ENCODE measurements at places on chromosomes 7 and 10.

- no peak for DNase-seq
These were observed 20.8 kb upstream of the DDIT4 start for GRCh38 chr10:72252972-72253371.

- no peak for DNase-seq
These were observed 172.1 kb downstream of the ACTR3B start for GRCh38 chr7:152931633-152932032.

- DNase-seq, result no peak
These were observed 98.9 kb downstream of the LRMDA start for GRCh38 chr10:75530299-75530698.

GRCh38 chr7:82032901-82033300, 263.1 kb upstream of the HGF start:
- no peak for DNase-seq

DNA sequence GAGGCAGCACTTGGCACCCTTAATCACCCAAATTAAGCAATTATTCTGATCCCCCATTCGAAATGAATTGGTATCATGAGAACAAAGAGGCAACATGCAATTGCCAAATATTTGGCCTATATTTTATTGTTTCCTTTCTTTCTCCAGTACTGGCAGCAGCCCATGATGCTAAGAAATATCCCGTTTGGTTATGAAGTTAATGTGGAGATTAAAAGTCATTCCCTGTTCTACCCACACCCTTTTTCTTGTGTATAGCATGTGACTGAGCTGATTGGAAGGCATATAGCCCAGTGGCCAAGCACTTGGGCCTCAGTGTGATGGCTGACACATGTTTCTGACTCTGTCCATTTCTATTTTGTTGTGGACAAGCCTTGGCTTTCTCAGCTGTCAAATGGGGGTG, 692.3 kb upstream of the GALNT17 start:
- no peak for DNase-seq

DNA sequence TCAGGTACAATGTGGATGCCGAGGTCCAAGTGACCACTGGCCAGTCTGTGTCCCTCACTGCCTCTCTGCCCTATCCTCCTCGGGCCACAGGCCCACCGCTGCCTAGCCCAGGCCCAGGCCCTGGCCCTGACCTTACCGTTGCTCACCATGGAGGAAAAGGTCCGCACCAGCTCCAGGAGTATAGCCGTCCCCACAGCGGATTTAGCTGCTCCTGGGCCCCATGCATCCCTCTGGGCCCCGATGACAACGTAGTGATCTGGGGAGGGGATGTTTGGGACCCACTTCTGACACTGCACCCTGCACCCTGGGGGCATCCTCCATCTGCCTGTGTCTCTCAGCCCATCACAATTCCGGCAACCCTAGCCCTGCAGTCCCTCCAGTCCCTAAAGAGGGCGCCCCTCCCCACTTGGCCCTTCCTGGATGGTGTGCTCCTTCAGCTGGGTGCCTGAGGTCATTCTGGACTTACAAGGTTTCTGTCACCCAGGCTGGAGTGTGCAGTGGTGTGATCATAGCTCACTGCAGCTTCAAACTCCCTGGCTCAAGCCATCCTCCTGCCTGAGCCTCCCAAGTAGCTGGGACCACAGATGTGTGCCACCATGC, 12.1 kb downstream of the TFR2 start:
- DNase-seq, result no peak

DNA sequence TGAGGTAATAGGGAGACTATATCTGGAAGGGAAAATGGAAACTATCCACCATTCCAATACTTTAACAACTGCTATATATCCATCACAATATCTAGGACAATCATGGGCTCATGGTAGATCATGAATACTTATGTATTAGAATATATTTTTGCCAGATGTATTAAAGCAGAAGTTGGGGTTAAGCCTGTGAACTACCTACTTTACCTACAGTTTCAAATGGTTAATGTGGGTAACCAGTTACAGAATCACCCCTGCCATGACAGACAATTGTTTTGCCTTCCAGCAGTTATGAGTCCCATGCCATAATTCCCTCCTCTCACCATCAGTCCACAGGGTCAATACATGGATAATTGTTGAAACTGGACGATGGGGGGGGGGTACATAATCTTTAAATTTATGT, 29.9 kb upstream of the RAPGEF5 start:
- DNase-seq, result no peak

DNA sequence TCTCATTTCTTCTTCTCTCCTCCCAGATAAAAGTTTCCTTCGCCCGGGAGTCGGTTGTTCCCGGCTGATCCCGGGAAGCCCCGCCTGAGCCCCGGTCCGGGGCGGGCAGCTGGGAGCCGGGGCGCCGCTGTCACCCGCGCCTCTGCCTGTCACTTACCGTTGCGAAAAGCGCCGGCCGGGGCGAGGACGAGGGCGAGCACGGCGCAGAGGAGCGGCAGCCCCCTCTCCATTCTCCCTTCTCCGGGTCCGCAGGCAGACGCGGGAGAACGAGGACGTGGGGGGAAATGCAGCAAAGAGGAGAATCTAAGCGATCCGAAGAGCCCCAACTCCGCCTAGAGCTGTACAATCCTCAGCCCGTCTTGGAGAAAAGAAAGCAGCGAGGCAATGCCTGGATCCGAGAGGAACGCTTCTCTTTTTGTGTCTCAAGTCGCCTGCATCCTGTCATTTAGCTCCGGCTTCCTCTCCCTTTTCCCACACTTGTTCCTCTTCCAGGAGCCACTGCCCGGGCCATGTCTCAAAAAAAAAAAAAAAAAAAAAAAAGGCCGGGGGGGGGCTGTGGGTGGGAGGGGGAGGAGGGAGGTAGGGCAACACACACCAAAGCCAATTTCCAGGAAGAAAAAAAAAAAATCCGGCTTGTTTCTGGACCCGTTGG, at the start of gene NRP1:
NRP1 (minus strand) TSS at position 515 of the 652 bp plus-strand sequence; CDS start at position 230, 285 bp downstream.
- DNase-seq, result no peak

- no peak for DNase-seq
These were observed 44.4 kb downstream of the MRPS24 start for GRCh38 chr7:43824963-43825362.

- no peak for DNase-seq
These were observed 193.8 kb upstream of the WDR11 start for GRCh38 chr10:120657371-120657770.

GRCh38 chr10:131323025-131323424, 11.5 kb upstream of the TCERG1L start:
- no peak for DNase-seq

- no peak for DNase-seq
These were observed 1236.9 kb downstream of the DNAJB9 start for GRCh38 chr7:109806548-109806947.

DNA sequence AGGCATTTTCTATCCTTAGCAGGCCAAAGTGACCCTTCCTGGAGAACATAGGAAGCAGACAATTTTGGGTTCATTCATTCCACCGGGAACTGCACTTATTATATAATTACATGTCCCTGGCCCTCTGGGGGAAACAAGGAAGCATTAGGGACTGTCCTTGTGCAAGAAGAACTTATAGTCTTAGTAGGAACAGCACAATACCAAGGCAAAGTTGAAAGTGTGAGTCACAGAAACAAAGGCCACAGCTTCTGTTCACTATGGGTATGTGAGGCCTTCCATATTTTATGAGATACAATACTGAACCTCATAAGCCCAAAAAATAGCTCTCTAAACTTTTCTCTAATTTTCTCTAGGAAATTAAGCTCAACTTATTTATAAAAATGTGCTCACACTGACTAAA, 18.4 kb upstream of the AKR1B10 start:
- no peak for DNase-seq

DNA sequence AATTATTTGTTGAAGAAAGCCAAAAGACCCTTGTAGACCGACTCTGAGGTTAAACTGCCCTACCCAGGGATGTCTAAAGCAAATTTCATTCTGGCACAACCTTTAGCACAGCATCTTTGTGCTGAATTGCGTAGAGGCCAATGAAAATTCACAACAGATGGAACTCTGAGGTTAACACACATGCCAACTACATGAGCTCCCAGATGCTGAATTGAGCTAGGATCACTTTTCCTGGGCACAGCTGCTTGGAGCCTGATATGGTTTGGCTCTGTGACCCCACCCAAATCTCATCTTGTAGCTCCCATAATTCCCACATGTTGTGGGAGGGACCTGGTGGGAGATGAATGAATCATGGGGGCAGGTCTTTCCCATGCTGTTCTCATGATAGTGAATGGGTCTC, 158.0 kb upstream of the PTN start:
- DNase-seq, result no peak

- DNase-seq, result no peak
These were observed 87.0 kb downstream of the LARP4B start for GRCh38 chr10:844552-844951.

GRCh38 chr10:116676633-116677032, 55.9 kb downstream of the PNLIPRP2 start:
- no peak for DNase-seq

DNA sequence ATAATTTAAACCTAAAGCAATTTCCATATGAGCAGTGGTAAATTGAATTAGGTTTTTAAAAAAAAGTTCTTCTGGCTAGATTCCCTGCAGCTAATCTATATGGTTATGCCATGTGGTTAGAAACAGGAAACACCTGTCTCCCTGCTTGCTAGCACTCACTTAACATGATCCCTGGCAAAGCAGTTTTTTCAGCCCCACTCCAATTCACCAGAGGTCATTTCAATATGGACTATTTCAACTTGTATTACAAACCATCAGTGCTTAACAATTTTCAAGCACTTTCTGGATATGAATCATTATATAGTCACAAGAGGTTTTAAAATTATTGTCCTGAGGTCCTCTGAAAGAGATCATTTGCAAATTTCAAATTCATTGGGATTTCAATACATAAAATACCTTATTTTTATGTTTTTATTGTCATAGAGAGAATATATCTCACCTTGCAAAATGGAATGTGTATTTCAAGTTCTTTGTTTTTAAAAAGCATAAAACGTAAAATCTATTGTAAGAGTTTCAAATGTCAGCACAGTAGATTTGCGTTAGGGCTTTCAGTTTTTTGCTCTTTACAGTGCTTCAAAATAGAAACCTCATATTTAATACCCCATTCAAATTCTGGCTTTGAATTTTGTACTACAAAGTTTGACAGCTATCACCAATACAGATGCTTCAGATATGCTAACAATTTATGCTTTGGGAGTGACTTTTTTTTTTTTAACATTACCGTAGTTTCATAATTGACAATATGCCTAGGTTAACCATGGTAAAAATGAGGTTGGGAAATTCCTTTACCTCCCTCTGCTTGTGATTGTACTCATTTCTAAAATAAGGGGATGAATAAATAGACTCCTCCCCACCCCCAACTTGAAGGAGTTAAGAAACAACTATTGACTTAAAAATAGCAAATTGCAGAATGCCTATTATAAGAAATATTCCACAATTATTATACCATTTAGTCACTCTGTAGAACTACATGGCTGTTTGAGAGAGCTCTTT, 117.5 kb upstream of the HGF start:
- no peak for DNase-seq

DNA sequence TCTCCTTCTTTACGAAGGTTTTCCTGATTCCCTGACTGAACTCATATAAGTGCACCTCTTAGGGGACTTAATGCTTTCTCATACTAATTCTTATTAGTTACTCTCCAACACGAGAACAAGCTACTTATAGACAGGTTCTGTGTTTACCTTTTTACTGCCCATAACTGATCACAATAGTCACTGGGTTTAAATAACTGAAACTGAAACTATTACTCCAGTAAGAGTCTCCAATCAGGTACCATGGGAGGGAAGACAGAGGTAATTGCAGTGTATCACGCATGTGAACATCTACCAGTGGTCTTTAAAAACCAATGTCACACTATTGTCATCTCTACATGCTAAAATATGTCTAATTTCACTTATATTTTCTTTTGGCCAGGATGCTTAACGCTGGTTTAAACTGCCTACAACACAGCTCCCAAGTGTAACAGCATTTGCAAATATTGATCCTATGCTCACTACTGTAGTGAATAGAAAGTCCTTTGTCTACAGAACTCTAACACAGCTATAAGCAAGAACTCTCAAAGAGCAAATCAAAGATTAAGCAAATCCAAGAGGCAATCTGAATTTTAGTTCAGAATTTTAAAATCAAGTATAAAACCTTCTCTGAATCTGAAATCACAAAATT, 3.6 kb downstream of the GDI2 start:
- DNase-seq, result no peak

DNA sequence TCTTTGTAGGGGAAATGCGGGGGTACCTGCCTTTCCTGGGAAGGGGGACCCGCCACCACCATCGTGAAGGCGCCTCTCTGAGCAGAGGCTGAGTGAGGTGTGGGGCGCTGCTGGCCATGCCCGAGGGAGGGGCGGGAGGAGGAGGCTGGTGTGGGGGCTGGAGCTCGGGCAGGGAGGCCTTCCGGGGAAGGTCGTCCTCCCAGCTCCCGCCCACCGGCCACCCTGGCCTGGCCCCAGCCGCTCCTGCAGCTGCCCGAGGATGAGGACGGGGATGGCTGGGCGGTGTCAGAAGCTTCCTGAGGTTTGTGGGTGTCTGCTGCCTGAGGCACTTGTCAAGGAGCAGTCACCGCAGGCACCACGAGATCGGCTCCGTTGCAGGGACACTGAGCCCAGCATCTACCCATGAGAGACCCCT, 11.4 kb downstream of the PWWP2B start:
- DNase-seq, result no peak

DNA sequence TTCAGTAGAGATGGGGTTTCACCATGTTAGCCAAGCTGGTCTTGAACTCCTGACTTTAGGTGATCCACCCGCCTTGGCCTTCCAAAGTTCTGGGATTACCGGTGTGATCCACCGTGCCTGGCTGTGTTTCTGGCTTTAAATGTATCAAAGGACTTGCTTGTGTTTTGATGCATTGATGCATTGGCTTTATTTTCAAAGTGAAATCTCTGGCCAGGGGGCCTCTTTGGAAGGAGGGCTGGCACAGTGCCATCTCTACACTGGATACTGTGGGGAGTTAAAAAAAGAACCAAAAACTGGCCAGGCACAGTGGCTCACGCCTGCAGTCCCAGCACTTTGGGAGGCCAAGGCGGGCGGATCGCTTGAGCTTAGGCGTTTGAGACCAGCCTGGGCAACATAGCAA, 16.0 kb downstream of the MNX1 start:
- no peak for DNase-seq

- DNase-seq, result no peak
These were observed 39.0 kb downstream of the SEC61G start for GRCh38 chr7:54719974-54720373.

- DNase-seq, result no peak
These were observed 26.7 kb upstream of the ZNF800 start for GRCh38 chr7:127419196-127419595.

DNA sequence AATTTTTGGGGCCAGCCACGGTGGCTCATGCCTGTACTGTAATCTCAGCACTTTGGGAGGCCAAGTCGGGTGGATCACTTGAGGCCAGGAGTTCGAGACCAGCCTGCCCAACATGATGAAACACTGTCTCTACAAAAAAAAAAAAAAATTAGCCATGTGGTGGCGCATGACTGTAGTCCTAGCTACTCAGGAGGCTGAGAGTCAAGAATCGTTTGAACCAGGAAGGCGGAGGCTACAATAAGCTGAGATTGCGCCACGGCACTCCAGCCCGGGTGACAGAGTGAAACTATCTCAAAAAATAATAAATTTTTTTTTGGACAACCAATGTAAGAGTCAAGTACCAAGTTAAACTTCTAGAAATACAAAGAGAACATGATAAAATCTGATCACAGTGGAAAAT, 164.6 kb downstream of the AVL9 start:
- DNase-seq, result no peak

- no peak for DNase-seq
These were observed 41.3 kb upstream of the KMT2C start for GRCh38 chr7:152477079-152477478.

GRCh38 chr10:127182161-127182560, 14.2 kb downstream of the INSYN2A start:
- DNase-seq, result no peak

- DNase-seq, result no peak
These were observed 22.4 kb upstream of the LRRC17 start for GRCh38 chr7:102890292-102890970.

GRCh38 chr10:6543431-6544005, 36.6 kb downstream of the PRKCQ start:
- DNase-seq, result no peak
